ENCODE measurements at places on chromosomes 4 and X.

DNA sequence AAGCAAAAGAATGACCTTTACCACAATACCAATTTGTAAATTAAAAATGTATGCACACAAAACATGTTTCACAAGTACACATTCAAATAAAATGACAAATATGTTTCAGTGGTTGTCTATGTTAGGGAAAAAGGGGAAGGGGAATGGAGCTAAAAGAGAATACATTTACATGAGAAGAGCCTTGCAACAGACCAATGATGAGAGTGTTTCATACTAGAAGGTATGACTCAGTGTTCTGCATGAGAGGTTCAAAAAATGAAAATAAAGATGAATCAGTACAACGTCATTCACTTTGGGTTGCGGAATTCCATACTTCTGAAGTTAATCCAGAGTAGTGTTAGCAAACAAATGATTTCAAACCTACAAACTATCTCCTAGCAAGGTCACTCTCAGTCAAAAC is 51.7 kb downstream of the RPGR start:
- DNase-seq, result no peak

- no peak for DNase-seq
Measured at GRCh38 chrX:144768540-144768939, 478.8 kb upstream of the SPANXN1 start.

- no peak for DNase-seq
Measured at GRCh38 chrX:47206316-47206715, 12.2 kb upstream of the CDK16 start.

DNA sequence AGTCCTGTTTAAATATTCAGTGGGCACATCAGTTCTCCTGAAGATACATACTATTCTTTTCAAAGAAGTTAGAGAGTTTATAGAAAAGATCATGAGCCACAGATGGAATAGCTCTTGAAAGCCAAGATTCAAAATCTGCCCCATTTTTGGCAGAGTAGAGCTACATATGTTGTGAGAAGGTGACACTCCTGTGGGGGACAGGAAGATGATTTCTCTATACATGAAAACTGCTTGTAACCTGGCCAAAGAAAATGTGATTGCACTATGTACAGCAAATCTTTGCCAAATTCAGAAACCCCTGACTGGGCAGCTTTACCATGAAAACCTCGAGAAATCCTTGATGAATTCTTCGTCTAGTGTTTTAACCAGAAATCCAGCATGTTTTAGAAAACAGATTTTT is 44.9 kb downstream of the GPM6A start:
- no peak for DNase-seq

DNA sequence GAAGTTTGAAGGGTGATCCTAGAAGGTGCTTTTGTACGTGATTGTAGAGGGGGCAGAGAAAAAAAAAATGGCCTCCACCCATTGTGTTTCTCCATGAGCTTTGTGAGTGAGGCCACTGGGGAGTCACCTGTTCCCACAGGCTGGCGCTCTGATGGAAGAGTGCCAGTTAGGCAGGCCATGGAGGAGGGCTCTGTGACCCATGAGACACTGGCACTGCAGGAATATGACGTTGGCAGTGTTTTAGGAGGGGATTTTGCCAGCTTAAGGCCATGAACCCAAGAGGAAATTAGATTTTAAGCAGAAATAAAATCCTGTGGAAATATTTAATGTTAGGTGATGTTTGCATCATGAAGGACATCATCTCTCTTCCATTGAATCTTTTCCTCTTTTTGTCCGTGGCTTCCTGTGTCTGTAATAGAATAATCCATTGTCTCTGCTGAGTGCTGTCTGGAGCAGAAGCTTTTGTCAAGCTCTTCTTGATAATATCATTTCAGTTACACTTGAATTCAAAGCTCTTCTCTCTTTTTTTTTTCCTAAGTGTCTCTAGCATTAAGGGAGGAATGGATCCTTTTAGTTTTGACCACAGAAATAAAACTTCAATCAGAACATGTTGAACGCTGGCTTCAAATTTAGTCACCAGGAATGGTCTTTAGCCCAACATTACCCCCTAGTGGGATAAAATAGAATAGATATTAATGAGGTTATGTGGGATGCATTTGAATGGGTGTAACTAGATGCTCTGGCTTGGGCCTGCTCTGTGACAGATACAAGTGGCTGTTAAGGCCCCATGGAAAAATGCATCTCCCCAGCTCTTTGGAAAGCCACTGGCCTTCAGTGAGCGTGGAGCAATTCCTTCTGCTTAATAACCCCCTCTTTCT is 41.0 kb upstream of the UCP1 start:
- DNase-seq, result no peak

DNA sequence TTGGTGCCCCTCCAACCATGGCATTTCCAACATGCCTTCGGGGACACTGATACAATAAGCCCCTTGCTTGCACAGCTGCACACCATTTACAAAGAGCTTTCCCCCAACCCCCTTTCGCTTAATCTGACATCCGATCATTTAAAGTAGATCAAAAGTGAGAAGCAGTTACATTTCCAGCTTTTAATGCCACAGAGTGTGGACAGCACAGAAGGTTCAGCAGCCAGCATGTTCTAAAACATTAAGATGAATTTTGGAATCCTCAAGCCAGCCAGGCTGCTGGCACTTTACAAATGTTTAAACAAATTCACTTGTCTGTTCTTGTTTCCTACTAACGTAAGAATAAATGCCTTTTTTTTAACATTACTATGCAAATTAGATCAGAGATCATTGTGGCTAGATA is 284.4 kb upstream of the LDB2 start:
- DNase-seq, result no peak

DNA sequence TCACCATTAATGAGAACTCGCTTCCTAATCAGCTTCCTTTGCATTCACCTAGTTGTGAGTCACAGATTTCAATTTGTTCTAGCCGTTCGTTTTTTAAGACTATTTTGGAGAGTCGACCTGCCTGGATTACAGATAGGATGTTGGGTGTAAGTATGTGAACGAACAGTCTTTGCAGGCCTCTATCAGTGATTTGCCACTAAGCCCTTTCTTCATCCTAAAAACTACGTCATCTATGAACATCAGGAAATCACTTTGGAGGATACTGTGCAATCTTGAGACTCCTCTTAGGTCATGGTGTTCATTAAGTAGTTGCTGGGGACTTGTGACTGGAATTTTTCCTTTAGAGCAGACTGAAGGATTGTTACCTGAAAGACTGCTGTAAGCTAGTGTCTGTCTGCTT is 1.1 kb downstream of the POLA1 start:
- DNase-seq, result no peak

DNA sequence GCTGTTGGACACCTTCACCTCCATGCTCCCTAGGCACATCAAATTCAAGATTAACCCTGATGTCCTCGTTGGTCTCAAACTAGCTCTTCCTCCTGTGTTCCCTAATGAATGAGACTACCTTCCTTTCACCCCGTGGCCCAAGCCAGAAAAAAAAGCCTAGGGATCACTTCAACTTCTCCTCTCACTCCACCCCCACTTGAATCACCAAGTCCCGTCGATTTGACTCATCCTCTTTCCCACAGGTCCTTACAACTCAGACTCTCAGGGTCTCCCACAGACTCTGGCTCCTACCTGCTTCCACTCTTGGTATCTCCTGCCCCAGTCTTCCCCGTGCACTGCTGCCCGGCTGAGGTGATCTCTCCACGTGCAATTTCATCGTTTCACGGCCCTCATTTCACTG is 8.5 kb downstream of the SLC25A43 start:
- DNase-seq, result no peak

GRCh38 chrX:37652589-37653231 is 32.9 kb upstream of the XK start:
- no peak for DNase-seq

DNA sequence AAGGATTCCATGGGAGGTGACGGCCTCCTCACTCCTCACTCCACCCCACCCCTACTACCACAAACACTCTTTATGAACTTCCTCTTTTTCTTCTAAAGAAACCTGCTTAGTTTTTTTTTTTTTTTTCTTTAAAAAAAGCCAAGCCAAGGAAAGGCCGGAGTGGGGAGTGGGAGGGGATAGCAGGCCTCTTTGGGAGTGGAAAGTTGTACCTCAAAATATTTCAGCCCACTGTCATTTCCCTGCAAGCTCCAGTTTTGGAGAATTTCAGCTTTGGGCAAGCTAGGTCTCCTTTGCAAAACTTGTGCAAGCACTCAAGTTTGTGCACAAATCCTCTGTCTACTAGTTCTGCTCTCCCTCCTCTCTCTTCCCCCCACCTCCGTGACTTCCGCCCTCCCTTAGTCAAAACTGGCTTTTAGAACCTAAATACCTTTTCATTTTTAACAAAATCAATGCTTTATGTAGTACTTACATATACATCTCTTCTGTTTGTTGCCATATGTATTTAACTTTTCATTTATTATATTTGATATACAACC is 512 bp upstream of the ANTXR2 start:
- DNase-seq, result no peak

- DNase-seq, result no peak
Measured at GRCh38 chr4:10606483-10607155, 77.9 kb downstream of the CLNK start.

DNA sequence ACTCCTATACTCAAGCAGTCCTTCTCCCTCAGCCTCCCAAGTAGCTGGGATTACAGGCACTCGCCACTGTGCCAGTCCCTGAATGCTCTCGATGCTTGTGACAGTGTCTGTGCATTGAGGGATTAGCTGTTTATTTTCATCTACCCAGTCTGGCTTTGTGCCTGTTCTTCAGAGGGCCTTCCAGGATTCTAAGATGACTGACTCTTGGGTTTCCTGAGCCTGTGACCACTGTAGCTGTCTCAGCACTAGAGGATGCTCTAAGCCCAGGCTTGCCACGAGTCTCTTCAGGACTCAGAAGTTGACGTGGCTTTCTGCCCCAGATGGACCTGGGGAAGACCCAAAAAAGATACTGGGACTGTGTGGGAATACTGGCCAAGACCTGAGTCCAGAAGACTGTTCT is 201.4 kb downstream of the ARHGAP10 start:
- DNase-seq, result no peak

DNA sequence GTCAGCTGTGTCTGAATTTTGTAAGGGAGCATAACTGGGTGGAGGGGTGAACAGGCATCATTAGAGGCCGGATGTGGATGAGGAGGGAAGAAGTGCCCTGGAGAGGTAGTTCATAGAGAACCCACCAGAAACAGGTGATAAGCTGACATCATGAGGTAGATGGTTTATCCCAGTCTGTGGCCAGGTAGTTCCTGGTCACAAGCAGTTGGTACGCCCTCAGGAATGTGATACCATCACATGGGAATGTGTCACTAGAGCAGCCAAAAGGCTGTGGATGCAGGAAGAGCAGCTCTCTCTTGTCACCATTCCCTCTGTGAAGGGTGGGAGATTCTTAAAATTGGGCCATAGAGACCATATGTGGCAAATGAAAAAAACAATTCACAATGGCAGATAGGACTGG is 21.9 kb downstream of the MSN start:
- no peak for DNase-seq

DNA sequence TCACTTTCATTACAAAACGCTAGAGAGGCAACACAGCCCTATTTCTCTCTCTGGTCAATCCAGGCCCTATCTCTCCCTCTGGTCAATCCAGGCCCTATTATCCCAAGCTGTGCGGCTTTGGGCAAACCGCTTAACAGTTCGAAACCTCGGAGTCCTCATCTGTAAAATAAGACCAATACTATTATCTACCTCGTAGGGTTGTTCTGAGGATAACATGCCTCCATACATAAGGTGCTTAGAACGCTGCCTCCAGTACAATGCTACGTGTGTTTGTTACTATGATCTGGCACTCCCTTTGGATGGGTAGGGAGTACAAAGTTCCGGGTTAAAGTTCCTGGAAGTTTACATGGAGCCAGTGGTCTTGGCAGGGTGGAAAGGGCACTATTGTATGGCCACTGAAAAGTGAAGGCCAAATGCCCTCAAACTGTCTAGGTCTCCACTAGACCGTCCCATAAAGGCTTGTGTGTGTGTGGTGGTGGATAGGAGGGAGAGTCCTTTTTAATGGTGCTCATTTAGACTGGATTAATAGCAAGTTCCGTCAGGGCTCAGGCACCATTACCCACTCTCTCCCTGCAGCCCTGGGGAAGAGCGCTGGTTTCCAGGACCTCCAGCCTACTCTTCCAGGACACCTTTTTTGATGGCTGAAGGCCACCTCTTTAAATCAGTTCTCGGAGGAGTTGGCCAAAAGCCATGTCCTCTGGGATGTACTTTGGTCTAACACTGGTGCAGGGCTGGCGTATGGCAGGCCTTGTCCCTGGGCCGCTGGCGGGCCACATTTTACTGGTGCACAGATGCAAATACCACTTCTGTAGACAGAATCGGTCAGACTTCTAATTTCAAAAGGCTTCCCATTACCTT is 75.6 kb upstream of the BCOR start:
- DNase-seq, result no peak

GRCh38 chr4:79576429-79576753 is 168.4 kb upstream of the GK2 start:
- no peak for DNase-seq

DNA sequence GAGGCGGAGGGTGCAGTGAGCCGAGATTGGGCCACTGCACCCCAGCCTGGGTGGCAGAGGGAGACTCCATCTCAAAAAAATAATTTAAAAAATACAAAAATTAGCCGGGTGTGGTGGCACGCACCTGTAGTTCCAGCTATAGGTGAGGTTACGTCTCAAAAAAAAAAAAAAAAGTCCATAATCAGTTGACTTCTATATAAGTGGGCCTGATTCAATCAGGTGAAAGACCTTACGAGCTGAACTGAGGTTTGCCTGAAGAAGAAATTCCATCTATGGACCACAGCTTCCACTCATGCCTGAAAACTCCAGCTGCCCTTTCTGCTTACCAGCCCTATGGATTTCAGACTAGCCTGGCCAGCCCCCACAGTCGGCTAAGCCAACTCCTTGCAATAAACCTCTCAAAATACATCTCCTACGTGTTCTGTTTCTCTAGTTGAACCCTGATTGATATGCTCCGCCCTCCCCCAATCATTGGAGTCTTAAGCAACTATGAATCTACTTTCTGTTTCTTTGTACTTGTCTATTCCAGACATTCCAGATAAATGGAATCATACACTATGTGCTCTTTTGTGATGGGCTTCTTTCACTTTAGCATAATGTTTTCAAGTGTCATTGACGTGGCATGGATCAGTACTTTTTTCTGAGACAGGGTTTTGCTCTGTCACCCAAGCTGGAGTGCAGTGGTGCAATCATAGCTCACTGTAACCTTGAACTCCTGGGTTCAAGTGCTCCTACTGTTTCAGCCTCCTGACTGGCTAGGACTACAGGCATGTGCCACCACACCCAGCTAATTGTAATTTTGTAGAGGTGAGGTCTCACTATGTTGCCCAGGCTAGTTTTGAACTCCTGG is 36.6 kb downstream of the SAT1 start:
- DNase-seq, result no peak

GRCh38 chr4:78602334-78602733 is 50.8 kb downstream of the ANXA3 start:
- no peak for DNase-seq
